Colonic mucosa (tissue), 4 donors: ENCODE measurements at places on chromosomes 3 and 15. TPM values are rescaled to one million over a fixed set of nuclear protein-coding genes. Genes with fewer than 3 reads are reported as not detected.
A peak's percentile ranks its signal among the peaks of the same experiment; 100 is the strongest.

GRCh38 chr3:11553436-11554235 lies 90.1 kb downstream of the VGLL4 start:
- no peak overlapping the region for H3K4me3 ChIP-seq
- no peak for DNase-seq
- no peaks in the 10 kb centered on the region for H3K4me1 ChIP-seq
- H3K27me3 ChIP-seq: no peaks in the 10 kb centered on the region
- no peaks in the 10 kb centered on the region for H3K36me3 ChIP-seq

DNA sequence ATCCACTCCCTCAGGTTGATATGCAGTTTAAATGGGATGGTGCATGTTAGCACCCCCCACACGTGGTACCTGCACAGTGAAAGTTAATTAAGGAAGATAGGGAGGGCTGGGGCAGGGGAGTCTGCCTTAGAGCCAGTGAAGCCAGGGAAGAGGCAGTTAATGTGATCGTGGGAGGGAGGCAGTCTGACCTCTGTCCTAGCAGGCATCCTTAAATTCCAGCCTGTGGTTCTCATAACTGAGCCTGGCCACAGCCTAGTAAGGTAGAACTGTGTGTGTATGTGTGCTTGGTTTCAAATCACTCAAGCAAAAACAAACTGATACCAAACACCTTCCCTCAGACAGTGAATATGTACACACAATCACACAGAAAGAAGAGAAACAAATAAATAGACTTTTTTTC lies 319.1 kb upstream of the TLE3 start:
- H3K27ac ChIP-seq: no peak overlapping the region
- no peaks in the 10 kb centered on the region for H3K36me3 ChIP-seq
- no peak for DNase-seq
- H3K4me3 ChIP-seq: no peak overlapping the region
- H3K27me3 ChIP-seq: no peaks in the 10 kb centered on the region
- no peaks in the 10 kb centered on the region for H3K4me1 ChIP-seq

GRCh38 chr3:124941771-124942170 lies 7.2 kb upstream of the MUC13 start:
- H3K27ac ChIP-seq: no peak overlapping the region
- H3K4me3 ChIP-seq: no peak overlapping the region
- H3K27me3 ChIP-seq: no peaks in the 10 kb centered on the region
- no peak for DNase-seq
- no peaks in the 10 kb centered on the region for H3K36me3 ChIP-seq

- H3K27me3 ChIP-seq: no peaks in the 10 kb centered on the region
- no peak overlapping the region for H3K4me3 ChIP-seq
- H3K27ac ChIP-seq: no peak overlapping the region
- no peaks in the 10 kb centered on the region for H3K36me3 ChIP-seq
- H3K4me1 ChIP-seq: peaks cover 12% of the 10 kb centered on the region
- no peak for DNase-seq
These were observed 193.6 kb downstream of the FAM43A start for GRCh38 chr3:194879126-194879877.

- H3K27ac ChIP-seq: peak overlapping the region; percentile 91
- H3K27me3 ChIP-seq: no peaks in the 10 kb centered on the region
- no peaks in the 10 kb centered on the region for H3K36me3 ChIP-seq
- DNase-seq: peak; percentile 29
These were observed 101.8 kb upstream of the LIPC start for GRCh38 chr15:58329781-58330671.

DNA sequence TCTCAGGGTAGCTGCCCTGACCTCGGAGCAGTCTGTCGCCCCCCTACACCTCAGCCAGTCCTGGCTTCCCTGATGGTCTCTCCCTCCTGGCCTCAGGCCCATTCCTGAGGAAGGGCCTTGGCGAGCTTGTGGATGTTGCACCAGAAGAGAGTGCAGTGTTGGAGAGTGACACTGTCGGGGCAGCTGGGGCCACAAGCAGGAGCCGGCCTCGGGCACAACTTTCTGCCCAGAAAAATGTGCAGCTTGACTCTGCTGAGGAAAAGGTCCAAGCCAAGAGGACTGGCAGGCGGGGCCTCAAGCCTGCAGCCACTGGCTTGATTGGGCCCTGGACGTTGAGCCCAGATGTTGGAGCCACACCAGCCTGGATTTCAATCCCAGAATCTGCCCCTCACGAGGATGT lies 12.8 kb downstream of the HEMK1 start:
- H3K4me1 ChIP-seq: no peaks in the 10 kb centered on the region
- no peak for DNase-seq
- no peak overlapping the region for H3K4me3 ChIP-seq
- H3K27me3 ChIP-seq: no peaks in the 10 kb centered on the region
- no peak overlapping the region for H3K27ac ChIP-seq

The CD200R1 gene
- 0.84 TPM for total RNA-seq

The GABRR3 gene
- not detected for total RNA-seq

The SMCO1 gene
- not detected for total RNA-seq

The IL5RA gene
- total RNA-seq: 0.21 TPM
